ENCODE measurements at places on chromosomes 13 and 19.

- DNase-seq, result no peak
Measured at GRCh38 chr19:2549701-2550191, 73.8 kb downstream of the GADD45B start.

DNA sequence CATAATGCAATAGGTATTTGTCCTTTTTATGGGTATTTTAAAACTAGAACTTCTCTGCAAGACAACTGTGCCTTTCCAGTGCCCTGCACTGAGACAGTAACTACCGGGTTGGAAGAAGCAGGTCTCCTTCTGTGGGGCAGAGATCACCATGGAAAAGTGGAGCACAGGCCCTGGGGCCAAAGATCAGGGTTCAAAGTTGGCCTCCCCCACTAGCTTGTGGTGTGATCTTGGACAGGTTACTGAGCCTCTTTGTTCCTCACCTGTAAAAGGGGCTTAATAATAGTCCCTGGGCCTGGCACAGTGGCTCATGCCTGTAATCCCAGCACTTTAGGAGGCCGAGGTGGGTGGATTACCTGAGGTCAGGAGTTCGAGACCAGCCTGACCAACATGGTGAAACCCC is 68.3 kb downstream of the CEBPG start:
- no peak for DNase-seq

GRCh38 chr13:97133955-97134354 is 88.2 kb upstream of the MBNL2 start:
- peak; percentile 91 for DNase-seq

- no peak for DNase-seq
Measured at GRCh38 chr13:34162544-34162933, 344.6 kb downstream of the RFC3 start.

- no peak for DNase-seq
Measured at GRCh38 chr13:105936816-105937215, 598.6 kb downstream of the EFNB2 start.

- no peak for DNase-seq
Measured at GRCh38 chr13:51638216-51638871, 54.1 kb downstream of the WDFY2 start.

All from SHP77 treated with DMSO at 0.1 percent for 48 hours (cell line).